Kidney epithelial cell (primary cell): ENCODE measurements at places on chromosomes 1 and 21.

GRCh38 chr1:222829868-222830267 is 15.0 kb downstream of the DISP1 start:
- no peak for DNase-seq

DNA sequence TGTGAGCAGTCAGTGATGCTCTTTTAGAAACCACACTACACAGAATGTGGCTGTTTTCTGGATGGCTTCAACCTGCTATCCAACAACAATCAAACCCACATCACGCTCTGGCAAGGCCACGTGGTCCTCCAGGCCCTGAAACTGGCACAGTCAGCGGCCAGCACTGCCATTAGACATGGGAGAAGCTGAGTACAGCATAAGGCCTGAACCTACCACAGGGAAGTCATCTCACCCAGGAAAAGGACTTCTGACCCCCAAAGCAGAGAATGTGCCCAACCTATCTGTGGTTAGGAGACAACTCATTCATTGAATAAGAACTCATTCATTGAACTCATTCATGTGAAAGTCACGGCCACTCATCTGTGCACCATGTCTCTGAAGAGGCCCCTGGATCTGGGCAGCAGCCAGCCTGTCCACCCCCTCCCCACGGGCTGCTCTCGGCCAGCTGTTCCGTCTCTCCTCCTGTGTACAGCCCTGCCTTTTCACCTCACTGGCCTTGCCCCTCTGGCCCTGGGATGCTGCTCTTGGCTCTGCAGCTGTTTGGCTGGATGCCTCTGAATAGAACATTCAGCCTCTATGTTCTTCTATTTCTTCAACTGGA is 41.1 kb downstream of the C1orf198 start:
- DNase-seq = no peak

DNA sequence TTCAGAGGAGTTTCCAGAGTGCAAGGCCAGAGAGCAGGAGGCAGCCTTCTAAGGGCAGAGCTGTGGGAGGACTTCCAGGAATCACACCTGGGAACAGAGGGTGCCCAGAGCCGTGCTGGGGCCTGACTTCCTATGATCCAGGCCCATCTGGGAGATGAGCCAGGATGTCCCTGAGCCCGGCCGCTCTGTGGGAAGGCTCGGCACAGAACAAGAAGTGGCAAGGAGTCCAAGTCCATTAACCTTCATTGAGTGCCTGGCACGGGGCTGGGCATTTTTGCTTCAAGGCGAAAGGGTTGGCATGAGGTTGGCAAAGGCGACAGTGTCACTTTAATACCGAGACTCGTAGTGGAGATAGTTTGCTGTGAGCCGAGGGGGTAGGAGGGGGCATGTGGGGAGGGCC is 18.2 kb downstream of the TMEM201 start:
- no peak for DNase-seq

DNA sequence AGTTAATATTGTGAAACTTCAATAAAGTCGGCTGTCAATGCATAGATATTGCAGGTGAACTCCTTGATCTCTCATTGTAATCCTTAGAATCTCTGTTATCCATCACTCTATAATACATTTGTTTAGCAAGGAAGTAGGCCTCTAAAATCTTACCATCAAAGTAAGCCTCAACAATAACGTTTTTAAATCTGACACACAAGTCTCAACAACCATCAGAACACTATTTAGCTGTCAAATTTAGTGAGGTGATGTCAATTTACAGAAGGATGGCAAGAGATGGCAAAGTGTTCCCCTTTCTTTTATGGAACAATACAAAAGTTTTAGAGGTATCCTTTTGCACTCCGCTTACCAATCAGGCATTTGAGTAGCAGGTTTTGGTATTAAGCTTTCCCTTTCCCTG is 67.6 kb downstream of the RWDD3 start:
- DNase-seq = no peak

- no peak for DNase-seq
Observed at GRCh38 chr21:23534850-23535249, 2072.4 kb downstream of the MRPL39 start.

GRCh38 chr1:66533804-66534740 is at the start of gene SGIP1:
SGIP1 (plus strand) TSS chr1:66534153; CDS start chr1:66534359, 206 bp downstream.
- no peak for DNase-seq

GRCh38 chr1:160634543-160635491 is 12.0 kb downstream of the SLAMF1 start:
- DNase-seq = no peak

GRCh38 chr1:20322081-20322824 is 31.6 kb downstream of the VWA5B1 start:
- DNase-seq = no peak

DNA sequence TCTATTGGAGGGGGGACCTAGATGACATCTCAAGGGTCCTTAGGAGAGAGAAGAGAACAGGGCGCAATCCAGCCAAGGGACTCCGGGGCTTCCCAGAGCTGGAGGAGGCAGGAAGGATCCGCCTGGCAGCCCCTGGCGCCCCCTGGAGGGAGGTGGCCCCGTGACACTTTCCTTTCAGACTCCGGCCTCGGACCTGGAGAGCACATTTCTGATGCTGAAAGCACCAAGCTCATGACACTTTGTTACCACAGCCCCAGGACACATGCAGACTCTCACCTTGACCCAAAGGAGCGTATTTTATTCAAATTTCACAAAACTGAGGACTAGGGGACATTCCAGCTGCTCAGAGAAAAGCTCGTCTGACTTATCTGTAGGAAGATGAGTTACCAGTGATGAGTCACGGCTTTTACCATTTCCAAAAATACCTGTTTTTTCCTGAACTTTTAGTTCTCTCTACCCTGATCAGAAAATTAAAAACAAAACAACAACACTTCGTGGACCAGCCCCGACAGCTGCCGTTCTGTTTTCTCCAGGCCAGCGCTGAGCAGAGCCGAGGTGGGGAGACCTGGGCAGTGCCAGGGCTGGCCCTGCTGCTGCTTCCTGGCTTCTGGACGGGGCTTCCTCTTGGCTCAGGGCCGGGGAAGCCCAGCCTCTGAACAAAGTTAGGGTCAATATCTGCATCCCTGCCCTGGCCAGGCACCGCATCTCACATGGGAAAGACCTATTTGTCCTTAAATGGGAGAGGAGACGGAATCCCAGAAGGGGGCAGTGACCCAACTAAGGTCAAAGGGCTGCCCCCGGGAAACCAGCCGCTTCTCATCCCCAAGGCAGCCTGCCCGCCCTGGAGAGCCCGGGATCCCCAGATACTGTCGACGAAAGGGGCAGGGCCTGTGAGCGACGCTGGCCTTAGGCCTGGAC is 21.6 kb upstream of the POFUT2 start:
- DNase-seq = no peak

GRCh38 chr1:86860020-86860419 is 53.9 kb downstream of the SELENOF start:
- no peak for DNase-seq

- DNase-seq = no peak
Observed at GRCh38 chr1:82398357-82398756, 597.6 kb downstream of the ADGRL2 start.

DNA sequence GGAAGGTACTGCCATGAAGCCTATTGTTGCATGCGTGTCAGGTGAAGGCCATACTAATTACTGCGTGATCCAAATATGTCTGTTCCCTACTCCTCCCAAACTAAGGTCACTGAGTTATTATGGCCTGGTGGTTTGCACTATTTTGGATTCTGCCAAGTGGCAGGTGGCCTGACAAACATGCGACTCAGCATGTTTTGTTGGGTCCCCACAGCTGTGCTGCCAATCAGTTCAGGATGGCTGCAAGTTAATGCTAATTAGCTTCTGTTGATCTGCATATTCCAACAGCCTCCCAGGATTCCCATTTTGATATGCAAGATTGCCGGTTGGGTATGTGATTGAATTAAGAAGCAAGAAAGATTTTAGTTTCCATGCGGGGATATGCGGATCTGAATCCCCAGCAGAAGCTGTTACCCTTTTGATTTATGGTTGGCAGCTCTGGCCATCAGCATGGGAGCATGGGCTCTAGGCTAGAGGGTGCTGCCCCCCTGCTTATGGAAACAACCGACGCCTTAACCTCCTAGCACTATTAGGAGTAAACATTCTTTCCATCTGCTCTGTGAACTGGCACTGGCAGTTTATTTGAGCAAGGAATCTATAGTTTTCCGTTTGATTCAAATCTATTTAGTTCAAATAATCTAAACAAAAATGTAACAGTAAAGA is 429.8 kb upstream of the C1orf87 start:
- DNase-seq = no peak

DNA sequence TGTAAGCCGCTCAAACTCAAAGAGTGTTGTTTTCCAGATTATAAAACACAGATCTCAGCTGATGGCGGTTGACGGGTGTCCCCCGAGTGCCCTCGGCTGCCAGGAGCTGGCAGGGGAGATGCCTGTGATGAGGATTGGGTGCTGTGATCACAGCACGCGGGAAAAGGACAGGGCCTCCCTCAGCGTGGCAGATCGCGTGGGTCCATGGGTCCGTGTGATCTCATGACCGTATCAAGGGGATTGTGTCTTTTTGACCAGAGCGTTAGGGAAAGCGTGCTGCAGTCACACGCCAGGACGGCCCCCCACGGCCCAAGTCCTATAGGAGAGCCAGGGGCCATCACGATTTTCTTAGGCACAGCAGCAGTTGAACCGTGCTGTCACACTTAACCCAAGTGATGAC is 51.9 kb downstream of the PDE9A start:
- no peak for DNase-seq

- DNase-seq = no peak
Observed at GRCh38 chr1:19435181-19435580, 50.2 kb downstream of the CAPZB start.

GRCh38 chr1:162003061-162003829 is 20.4 kb downstream of the OLFML2B start:
- peak; percentile 94 for DNase-seq

DNA sequence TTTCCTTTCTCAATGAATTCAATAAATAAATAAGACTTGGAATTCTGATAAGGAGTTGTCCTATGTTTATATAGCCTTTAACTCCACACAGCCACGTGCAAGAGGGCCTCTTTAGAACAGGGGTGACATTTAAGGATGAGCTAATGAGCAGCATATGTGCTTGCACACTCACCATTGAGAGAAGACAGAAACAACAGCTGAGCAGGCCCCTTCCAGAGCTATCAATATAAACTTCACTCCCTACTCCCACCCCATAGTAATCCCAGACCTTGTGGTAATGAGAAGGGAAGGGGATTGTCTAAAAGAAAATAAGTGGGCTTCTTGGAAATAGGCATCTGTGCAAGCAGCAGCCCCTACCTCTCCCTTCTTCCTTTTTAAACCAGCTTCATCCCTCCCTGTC is 176.0 kb downstream of the SEC16B start:
- no peak for DNase-seq

DNA sequence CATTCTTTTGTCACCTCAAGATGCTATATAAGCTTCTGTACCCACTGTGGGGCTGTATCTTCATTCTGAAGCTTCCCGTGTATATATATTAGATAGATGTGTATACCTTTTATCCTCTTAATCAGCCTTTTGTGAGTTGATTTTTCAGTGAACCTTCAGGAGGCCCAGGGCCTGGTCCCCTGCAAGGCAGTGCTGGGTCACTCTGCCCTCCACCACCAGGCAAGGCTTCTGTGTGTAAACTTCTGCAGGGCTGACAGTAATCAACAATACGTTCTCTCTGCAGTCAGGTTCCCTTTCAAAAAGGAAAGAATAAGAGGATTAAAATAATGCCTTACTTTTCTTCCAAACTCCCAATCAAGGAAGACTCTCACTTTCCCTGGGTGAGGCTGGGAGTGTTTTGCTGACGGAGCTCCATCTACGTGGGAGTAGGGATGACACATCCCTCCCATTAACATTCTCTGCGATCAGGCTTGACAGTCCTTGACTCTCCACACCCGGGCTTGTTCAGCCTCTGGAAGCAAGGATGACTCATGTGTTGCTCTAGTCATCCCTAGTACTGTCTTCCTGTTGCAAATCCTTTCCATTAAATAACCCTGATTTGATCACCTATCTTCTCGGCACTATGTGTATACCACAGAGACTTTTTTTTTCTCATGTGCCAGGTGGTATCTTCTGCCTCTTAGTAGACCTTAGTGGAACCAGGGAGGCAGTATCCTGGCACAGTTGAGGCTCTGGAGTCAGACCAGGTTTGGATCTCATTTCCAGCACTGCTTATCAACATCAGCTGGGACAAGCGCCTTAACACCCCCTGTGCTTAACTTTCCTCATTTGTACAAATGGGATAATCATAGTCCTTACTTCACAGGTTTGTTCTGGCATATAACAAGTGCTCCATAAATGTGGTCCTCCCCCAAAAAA is 70.3 kb upstream of the KCNK1 start:
- peak; percentile 99 for DNase-seq

DNA sequence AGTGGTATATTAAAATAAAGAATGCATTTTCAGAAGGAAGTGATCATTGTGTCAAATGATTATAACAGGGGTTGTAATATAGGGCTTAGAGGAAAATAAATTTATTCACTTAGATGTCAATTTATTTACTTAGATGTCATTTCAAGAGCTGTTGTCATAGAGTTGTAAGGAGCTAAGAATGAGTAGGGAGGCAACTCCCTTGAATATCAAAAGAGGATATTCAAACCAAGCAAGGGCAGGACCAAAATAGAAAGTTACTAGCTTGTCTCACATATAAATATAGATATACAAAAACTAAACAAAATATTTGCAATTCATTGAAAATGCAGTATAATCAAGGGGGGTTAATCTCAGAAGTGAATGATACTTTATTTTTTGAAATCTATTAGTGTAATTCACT is 16.0 kb upstream of the RASAL2 start:
- no peak for DNase-seq

DNA sequence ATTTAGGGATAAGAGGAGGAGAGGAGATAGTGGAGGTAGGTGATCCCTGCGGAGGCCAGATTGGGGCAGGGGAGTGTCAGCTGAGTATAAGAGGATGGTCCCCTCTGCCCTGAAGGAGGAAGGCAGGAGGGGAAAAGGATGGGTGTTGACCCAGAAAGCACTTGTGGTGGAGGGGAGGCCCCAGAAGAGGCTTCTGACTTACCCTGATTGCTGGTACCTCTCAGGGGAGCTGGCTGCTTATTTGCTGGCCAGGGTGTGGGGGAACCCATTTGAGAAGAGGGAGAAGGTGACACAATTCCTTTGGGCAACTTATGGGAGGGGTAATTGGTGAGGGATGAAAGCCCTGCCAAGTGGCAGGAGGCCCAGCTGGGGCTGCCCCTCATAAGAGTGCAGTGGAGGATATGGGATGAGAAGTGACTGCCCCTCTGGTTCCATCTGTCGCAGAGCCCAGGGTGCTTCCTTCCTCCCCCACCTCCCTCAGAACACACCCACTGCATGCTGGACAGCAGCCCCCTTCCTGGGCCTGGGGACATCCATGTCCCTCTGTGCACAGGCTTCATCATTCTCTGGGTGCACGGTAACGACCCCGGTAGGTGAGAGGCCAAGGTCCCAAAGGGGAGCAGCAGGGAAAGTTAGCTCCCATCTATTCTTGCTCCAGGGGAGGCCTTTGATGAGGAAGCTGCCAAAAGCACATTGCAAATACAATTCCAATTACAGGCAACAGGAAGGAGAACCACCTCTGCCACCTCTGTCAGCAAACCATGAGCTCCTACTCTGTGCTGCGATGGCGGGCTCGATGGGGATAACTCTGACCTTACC is 1.4 kb upstream of the PCSK9 start:
- DNase-seq = no peak

GRCh38 chr1:238226810-238227209 is 336.1 kb upstream of the ZP4 start:
- DNase-seq = peak; percentile 4

GRCh38 chr1:7389201-7389905 is 381.7 kb upstream of the VAMP3 start:
- DNase-seq = no peak
